ENCODE measurements at places on chromosomes 12 and 14.

- DNase-seq: no peak
Observed at GRCh38 chr14:105034315-105035039, 13.6 kb upstream of the CDCA4 start.

DNA sequence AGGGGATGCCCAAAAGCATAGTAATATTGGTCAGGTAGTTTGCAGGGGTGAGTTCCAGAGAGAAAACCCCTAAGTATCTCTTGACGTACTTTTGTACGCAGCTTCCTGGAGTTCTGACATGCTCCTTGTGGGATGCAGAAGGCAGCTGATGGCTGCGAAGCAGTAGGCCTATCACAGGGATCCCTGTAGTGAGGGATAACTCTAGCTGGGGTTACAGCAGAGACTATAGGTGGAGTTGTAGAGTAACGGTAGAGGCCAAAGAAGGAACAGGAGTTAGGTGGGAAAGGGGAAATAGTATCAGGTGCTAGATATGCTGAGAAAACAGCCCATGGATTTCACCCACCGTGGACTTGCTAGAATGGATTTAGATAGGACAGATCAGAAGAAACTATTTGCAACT, 37.3 kb downstream of the MGST1 start:
- no peak for DNase-seq

DNA sequence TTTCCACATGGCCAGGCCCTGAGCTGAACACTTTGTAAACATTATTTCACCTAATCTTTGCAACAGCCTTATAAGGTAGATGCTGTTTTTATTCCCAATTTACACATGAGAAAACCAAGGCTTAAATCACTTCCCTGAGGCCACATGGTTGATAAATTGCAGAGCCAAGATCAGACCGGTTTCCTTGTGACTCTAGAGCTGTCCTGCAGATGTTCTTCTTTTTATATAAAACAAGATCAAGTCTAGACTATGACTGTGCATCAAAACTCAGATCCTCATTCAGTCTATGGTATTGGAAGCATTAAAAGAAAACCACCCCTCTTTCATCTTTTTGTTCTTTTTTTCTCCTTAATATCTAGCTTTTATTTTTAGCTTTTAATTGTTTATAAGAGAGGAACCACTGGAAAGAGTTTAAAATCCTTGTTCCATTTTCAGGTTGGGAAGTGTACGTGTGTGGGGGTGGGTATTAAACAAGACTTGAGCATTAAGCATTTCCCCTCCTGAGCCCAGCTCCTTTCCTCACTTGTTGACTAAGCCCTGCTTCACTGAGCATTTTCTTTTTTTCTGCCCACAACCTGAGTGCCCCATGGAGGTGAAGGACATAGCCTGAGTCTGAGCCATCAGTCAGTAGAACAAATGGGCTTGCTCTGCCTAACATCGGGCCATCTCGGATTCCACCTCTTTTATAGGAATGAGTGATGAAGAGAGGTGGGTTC, 45.4 kb downstream of the GPATCH2L start:
- no peak for DNase-seq

DNA sequence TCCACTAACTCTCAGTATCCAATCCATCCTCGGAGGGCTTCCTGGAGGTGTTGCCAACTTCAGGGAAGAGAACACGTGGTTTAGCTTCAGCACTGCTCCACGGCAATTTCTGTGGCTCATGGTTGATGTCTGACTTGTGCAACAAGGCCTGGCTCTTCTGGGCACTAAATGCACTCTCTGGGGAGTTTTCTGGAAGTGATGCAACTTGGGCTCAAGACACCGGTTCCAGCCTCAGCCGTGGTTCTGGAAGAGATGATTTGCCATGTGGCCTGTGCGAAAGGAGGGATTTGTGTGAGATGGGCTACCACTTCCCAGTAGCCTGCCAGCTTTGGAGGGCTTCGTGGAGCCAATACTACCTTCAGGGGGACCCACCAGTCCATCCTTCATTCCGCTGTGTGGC, 118.6 kb upstream of the RTL1 start:
- no peak for DNase-seq

DNA sequence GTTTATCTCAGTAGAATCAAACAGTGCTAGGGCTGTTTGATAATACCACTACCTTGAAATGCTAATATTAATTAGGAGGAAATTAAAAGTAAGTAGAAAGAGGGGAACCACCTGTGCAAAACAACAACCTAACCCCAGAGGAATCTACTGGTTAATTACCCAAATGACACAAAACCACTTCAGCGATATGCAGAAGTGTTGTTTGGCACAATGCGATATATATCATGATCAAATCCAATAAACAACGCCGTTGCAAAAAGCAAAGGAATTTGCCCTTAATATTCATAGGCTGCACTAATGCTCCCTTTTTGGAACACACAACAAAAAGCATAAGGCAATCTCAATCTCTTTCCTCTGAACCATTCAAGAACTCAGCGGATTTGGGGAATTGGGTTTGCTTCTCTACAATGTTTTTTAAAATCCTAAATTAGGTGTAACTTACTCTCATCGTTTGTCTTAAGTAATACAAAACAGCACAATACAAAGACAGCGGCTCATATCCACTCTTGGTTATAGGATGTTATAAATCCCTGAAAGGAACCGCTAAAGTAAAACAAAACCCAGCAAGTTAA, 1.5 kb downstream of the MAP4K5 start:
- DNase-seq: no peak

GRCh38 chr14:66143387-66144112, 342.6 kb upstream of the CCDC196 start:
- DNase-seq: no peak

Measured in stimulated activated CD8-positive, alpha-beta memory T cell treated with anti-CD3 and anti-CD28 coated beads, Interleukin-4, amount 100 ng/mL, for 4 hours (primary cell).